LNCaP clone FGC (cell line): ENCODE measurements at places on chromosomes 2 and 18.

- no peak for DNase-seq
Observed at GRCh38 chr2:67828066-67828465, 234.7 kb downstream of the C1D start.

GRCh38 chr2:76288146-76288545 is 577.4 kb upstream of the GCFC2 start:
- DNase-seq, result no peak

GRCh38 chr2:3142210-3142609 is 235.4 kb downstream of the EIPR1 start:
- DNase-seq, result no peak

- DNase-seq, result no peak
Observed at GRCh38 chr18:63137999-63138435, 181.6 kb downstream of the BCL2 start.

DNA sequence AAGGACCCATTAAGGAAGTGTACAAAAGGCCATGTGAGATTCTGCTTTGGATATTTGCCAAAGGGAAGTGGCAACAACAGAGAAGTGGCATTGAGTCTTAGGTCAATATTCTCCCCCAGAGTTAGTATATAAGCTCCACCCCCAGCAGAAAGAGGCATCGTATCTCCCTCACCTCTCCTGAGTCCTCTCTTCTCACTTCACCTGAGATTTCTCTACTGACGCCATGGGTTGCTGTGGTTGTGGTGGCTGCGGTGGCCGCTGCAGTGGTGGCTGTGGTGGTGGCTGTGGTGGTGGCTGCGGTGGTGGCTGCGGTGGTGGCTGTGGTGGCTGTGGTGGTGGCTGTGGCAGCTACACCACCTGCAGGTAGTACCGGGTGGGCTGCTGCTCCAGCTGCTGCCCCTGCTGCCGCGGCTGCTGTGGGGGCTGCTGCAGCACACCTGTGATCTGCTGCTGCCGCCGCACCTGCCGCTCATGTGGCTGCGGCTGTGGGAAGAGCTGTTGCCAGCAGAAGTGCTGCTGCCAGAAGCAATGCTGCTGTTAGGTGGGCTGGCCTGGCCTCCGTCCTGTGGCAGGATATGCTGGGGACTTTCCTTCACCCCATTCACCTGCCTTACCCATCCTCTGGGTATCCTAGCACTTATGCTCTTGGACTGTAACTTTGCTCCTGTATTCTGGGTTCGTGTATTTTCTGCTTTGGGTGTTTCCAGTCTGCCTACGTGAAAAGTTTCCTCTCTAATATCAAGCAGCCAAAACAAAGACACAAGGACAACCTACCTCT is 5.9 kb downstream of the SCYGR3 start:
- no peak for DNase-seq

GRCh38 chr2:11398750-11399437 is 54.5 kb upstream of the ROCK2 start:
- DNase-seq, result no peak

GRCh38 chr2:141806090-141806489 is 324.7 kb downstream of the LRP1B start:
- no peak for DNase-seq

GRCh38 chr18:59123588-59124369 is 15.9 kb upstream of the SEC11C start:
- DNase-seq, result no peak

GRCh38 chr2:228689053-228689452 is 507.6 kb upstream of the SPHKAP start:
- no peak for DNase-seq

GRCh38 chr2:98027538-98027937 is 31.8 kb upstream of the TMEM131 start:
- no peak for DNase-seq

- DNase-seq, result no peak
Observed at GRCh38 chr2:65495251-65495877, 63.0 kb upstream of the SPRED2 start.

DNA sequence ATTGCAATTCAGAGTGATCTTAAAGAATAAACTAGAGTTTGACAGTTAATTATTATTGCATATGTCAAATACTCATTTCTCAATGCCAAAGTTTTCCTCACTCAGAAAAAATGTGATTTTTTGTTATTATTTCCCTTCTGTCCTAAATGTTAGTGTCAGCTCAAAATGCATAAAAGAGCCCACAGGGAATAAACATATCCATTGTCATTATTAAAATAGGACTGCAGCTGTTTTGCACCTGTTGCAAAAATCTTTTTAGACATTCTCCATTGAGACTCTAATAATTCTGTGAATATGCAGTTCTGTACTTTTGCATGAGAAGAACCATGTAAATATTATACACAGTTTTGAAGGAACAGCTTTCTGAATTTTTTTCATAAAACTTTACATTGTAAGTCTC is 540.0 kb upstream of the SLC39A10 start:
- no peak for DNase-seq

DNA sequence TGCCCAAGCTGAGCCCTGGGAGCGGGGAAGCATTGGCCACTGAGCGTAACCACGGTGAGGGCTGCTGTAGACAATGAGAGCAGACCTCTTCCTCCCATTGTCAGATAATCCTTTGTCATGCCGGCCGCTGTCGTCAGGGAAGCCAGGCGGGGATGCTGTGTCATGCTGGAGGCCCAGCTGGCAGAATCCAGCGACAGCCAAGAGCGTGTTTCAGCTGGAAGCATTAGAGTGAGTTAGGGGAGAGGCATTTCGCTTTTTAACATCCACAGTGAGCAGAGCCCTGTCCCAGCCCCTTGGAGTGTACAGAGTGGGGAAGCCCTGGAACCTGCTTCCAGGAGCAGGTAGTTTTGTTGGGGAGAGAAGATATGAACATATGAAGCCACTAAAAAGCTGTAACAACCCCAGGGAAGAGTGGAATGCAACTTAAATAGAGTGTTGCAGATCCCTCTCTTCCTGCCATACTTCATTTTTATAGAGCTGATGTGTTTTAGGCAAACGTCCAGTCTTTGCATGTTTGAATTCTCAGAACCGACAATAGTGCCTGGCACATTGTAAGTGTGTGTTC is 7.0 kb downstream of the CTIF start:
- DNase-seq, result peak; percentile 52
